Cortex of kidney (tissue), 1 donor: ENCODE measurements at places on chromosomes 16 and 17.

DNA sequence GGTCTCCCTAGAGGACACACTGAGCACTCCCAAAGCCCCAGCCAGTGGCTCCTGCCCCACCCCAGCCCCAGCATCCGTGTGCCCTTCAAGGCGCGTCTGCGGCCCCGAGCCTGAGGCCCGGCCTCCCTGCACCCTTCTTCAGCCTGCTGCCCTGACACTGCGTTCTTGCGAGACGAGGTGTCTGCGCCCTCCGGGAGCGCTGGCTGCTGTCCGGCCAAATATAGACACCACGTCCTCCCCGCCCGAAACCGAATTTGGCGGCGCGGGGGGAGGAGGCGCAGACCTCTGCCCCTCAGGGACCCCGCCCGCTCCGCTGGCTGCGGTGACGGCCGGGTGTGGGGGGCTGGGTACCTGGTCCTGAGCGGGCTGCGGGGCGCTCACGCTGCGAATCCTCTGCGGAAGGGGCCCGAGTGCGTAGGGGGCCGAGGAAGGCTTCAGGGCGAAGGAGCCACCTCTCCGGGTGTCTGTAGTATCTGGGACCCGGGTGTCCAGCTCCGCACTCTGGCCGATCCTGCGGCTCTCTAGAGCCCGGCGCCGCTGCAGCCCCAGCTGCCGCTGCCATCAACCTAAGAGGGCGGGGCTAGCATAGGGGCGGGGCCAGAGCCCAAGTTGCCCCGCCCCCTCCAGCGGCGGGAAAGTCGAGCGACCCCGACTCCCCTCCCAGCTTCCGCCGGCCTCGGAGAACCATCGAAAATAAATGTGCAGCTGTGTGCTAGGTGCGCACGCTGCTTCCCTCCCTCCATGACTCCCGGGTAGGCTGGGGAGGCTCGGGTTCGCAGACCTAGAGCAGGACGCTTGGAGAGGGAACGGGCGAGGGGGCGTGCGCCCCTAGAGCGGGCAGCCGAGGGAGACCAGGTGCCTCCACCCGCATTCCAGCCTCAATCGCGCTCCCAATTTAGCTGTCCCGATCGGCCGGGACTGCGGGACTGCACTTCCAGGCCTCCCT, at the start of gene CORO6:
TSS of gene CORO6 (minus strand) at position 576 of the 946 bp plus-strand sequence. CDS start 1,491 bp downstream, outside the sequence.
- DNase-seq: no peak

GRCh38 chr16:21563676-21564075, 35.7 kb upstream of the METTL9 start:
- DNase-seq: no peak

GRCh38 chr16:9518051-9518450, 426.6 kb downstream of the HAPSTR1 start:
- DNase-seq: no peak

DNA sequence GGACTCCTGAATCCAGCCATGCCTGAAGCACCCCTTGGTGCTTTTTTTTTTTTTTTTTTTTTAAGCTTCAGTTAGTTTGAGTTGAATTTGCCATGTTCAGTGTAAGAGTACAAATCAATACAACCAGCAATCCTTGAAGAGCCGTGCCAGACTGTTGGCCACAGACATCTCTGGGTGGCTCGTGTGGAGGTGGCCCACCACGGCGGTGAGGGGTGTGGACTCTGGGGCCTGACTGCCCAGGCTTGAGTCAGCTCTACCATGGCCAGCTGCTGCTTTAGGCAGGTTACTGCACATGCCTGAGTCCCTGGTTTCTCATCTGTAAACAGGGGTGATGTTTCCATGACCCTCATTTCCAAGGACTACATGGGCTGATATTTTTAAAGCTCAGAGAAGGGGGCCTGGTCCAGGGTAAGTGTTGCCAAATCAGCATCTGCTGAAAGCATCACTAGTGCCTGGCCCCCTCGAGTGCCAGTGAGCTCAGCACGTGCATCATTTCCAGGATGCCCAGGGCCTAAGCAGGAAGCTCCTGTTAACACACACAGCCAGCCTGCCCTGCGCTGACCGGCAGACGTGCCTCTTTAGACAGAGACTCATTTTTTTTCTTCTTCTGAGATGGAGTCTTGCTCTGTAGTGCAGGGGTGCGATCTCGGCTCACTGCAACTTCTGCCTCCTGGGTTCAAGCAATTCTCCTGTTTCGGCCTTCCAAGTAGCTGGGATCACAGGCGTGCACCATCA, 90.1 kb downstream of the DNAH17 start:
- no peak for DNase-seq

- no peak for DNase-seq
These were observed 7.5 kb upstream of the TMEM170A start for GRCh38 chr16:75471723-75472633.

- no peak for DNase-seq
These were observed 32.5 kb downstream of the AKAP10 start for GRCh38 chr17:19945009-19945626.

GRCh38 chr17:21842332-21843317, 150.3 kb downstream of the KCNJ18 start:
- no peak for DNase-seq

DNA sequence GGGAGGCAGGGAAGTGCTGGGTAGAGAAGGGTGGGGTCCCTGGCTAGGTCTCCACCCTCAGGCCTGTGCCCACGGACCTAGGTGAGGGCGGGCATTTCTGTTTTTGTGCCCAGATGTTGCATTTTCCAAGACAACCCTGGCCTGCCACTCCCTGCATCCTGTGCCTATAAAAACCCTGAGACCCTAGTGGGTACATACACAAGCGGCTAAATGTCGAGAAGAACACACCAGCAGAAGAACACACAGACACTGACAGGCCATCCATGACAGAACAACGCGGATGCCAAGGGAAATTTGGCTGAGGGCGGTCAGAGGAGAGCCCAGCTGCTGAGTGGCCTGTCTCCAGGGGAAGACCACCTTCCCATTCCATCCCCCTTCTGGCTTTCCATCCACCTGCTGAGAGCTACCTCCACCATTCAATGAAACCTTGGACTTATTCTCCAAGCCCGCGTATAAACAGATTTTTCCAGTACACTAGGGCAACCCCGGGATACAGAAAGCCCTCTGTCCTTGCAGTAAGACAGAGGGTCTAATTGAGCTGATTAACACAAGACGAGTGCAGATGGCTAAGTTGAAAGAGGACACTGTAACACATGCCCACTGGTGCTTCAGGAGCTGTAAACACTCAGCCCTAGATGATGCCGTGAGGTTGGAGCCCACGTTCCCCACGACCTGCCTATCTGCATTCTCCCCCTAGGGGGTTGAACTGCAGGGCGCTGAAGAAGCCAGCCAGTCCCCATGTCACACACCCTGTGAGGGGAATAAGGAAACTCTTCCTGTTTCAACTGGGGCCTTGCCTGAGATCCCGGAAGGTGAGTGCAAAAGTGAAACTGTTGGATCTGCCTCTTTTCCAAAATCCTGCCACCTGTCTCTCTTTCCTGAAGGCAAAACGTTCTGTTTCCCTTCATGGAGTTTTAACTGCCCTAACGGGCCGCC, 147.2 kb upstream of the COX10 start:
- no peak for DNase-seq

DNA sequence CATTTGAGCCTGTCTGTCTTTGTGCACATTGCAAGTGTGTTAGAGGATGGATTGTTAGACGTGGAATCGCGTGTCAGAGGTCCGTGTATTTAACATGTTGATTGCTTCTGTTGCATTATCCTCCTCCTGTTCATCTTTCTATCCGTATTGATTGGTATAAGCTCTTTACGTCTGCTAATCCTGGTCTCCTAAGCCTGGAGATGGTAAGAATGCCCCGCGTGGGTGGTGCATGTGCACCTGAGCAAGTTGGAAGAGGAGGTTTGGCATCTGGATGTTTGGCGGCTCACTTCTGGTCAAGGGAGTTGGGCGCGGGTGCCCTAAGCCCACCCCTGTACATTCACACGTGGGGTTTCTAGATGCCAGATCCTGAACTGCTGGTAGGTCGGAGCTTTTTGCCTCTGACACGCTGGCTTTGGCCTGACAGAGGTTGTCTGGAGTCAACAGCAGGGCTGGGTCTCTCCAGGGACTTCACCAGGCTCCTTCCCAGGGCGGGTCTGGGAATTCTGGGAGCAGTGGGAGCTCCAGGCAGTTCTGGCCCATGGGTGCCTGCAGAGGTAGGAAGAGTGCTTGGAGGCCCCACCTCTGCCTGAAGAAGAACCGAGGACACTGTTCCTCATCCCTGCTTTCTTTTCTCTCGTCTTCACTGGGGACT, 107.3 kb downstream of the OR1D5 start:
- no peak for DNase-seq

DNA sequence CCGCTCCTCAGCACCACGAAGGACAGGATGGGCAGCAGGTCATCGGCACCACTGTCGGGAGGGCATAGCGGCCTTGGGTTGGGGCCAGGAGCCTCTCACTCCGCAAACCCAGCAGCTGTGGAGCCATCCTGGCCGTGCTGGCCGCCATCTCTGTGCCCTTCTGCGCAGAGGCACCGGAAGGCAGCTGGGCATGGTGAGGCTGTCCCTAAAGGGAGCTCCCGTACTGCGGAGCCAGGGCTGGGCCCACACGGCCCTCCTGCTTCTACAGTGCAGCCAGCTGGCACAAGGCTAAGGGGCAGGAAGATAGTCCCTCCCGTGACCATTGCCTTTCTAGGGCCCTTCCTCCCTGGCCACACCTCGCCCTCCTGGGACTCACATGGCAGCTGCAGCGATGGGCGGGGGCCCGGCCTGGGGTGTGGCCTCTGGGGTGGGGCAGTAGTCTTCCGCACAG, 7.0 kb upstream of the SPATA2L start:
- no peak for DNase-seq

DNA sequence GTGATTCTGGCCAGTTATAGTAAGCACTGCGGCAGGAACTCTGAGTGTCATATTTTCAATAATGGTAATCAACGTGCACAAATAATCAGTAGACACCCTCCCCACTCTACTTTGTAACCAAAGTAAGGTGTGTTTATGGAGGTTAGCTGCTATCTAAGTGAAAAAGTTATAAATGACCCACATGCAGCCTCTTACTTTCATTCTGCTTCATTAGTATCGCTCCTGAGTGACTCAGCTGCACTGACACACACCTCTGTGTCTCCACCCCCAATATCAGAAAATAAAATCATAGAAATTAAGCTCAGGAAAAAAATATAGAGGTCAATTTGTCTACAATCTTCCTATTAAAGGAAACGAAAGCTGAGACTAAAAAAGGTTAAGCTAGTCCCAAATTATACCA, 64.1 kb upstream of the TRAP1 start:
- DNase-seq: no peak

DNA sequence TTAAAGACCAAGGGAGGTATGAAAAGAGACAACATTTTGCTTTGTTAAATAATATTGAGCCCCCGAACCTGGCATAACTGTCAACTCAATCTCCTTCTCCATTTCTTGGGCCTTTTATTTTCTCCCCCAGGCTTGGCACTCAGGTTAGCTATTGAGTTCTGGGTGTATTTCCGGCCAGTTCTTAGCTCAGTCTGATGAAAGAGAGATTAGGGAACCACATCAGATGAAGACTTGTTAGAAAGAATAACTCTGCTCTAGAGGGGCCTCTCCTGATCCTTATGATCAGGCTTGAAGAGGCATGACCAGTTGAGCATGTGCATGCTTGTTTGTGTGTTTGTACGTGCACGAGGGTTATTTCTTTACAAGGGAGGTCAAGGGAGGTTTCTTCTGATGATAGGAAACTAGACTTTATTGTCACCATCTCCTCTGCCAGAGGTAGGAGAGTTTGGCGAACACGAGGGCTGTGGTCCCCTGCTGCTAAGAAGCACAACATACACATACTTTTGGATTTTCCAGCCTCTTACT, 29.2 kb upstream of the HS3ST2 start:
- no peak for DNase-seq

DNA sequence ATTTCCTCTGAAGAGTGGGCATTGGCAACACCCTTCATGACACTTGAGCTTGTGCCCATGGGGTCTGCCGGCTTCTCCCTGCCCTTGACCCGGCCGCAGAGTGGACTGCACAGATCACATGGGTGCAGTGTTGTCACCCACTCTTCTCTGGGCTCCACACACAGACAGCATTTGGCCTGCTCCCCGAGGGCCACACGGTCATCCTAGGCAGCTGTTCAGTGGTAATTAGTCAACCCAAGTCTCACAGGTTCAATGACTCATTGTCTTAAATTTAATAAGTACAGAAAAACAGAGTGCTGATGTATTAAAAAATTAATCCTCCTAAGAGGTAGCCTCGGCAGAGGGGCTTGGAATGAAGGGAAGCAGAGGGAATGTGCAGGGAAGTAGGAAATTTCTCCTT, 204.8 kb downstream of the MSI2 start:
- DNase-seq: no peak

GRCh38 chr16:27407133-27407532, 5.2 kb downstream of the IL21R start:
- DNase-seq: no peak

- DNase-seq: no peak
These were observed 12.4 kb downstream of the STX1B start for GRCh38 chr16:30997725-30998711.

DNA sequence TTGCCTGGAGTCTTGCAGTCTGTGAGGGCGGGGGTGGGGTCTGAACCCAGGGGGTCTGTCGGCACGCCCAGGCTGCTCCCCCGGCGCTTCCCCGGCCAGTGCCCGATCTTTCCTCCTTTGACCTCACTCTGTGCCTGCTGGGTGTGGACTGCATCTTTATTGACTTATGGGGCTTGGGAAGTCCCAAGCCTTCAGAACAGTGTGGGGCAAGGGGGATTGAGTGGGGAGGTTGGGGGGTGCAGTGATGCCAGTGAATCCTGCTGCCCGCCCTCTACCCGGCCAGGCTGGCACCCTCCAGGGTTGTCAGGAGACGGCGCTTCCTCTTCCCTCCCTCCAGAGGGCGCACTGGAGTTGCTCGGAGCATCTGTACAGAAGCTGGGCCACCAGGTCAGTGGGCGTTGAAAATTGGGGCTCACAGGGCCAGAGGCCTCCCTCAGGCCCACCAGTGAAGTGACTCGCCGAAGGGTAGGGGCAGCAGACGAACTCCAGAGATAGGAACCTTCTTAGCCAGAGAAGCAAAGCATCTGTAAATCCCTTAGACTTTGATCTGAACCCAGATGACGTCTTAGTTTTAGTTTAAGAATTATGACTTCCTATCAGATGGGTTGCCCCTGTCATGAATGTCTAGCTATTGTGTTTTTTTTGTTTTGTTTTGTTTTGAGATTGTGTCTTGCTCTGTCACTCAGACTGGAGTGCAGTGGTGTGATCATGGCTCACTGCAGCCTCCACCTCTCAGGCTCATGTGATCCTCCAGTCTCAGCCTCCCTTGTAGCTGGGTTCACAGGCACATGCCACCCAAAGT, 184.8 kb upstream of the CIBAR2 start:
- no peak for DNase-seq

- no peak for DNase-seq
These were observed 946 bp upstream of the TMEM256 start for GRCh38 chr17:7404737-7405349.

- no peak for DNase-seq
These were observed 42.2 kb upstream of the GSE1 start for GRCh38 chr16:85570735-85571562.

DNA sequence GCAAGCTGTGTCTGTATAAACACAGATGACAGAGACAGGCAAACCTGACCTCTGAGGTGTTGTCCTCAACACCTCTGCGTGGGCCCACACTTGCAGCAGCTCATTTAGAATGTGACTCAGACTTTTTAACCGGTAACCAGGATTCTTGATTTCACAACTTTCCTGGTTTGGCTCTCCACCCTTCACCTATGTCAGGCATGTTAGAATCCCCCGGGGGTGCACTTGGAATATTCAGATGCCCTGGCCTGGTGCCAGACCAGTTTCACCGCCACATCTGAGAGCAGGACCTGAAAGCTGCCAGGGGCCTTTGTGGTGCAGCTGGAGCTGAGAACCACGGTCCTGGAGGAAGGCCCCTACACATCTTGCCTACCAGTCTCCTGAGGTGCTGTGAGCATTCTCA, 4.8 kb downstream of the DHODH start:
- no peak for DNase-seq

GRCh38 chr17:42203354-42203753, 9.1 kb upstream of the GHDC start:
- no peak for DNase-seq
